ENCODE measurements at places on chromosomes 2 and 18. TPM values are rescaled to one million over a fixed set of nuclear protein-coding genes. Genes with fewer than 3 reads are reported as not detected.

- no peak for DNase-seq
These were observed 90.9 kb upstream of the CXCR4 start for GRCh38 chr2:136208682-136209420.

DNA sequence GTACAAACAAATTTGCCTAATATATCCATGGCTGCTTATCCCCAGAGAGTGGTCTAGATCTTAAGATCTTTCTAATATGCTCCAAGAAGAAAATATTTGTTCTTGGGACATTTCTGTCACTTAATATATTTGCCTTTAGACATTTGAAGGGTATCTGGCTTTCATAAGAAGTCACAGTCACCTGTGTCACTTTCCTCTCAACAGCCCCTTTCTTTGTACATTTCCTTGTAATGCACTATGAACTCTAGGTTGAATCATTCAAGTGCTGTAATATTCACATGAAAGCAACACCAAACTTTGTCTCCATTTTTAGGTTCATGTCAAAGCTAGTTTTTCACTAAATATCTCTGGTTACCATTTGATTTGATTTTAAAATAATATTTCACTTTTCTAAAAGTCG, 41.4 kb upstream of the NABP1 start:
- no peak for DNase-seq

GRCh38 chr2:103009871-103010270, 248.0 kb downstream of the TMEM182 start:
- no peak for DNase-seq

TMEM182 gene
- total RNA-seq: 1.0 TPM

GRCh38 chr2:25784404-25784803, 93.9 kb downstream of the ASXL2 start:
- no peak for DNase-seq

GRCh38 chr2:189012351-189012750, 38.2 kb downstream of the COL3A1 start:
- DNase-seq: no peak
